ENCODE measurements at places on chromosomes 11 and 22. TPM values are rescaled to one million over a fixed set of nuclear protein-coding genes. Genes with fewer than 3 reads are reported as not detected.

The F2 gene
- polyA plus RNA-seq: not detected

The UPB1 gene
- 0.49 TPM for polyA plus RNA-seq

The STARD10 gene
- 47.7 TPM for polyA plus RNA-seq

The KDM4E gene
- polyA plus RNA-seq: not detected

The DDX25 gene
- 0.12 TPM for polyA plus RNA-seq

The ANO3 gene
- 0.13 TPM for polyA plus RNA-seq

The KIF18A gene
- polyA plus RNA-seq: 3.9 TPM

The TMEM191C gene
- 3.4 TPM for polyA plus RNA-seq

The UBXN1 gene
- 256 TPM for polyA plus RNA-seq

The PRSS23 gene
- polyA plus RNA-seq: 429 TPM
